Neural crest cell (in vitro differentiated cells): ENCODE measurements at places on chromosomes 6 and 20. TPM values are rescaled to one million over a fixed set of nuclear protein-coding genes. Genes with fewer than 3 reads are reported as not detected.
A peak's percentile ranks its signal among the peaks of the same experiment; 100 is the strongest.

DNA sequence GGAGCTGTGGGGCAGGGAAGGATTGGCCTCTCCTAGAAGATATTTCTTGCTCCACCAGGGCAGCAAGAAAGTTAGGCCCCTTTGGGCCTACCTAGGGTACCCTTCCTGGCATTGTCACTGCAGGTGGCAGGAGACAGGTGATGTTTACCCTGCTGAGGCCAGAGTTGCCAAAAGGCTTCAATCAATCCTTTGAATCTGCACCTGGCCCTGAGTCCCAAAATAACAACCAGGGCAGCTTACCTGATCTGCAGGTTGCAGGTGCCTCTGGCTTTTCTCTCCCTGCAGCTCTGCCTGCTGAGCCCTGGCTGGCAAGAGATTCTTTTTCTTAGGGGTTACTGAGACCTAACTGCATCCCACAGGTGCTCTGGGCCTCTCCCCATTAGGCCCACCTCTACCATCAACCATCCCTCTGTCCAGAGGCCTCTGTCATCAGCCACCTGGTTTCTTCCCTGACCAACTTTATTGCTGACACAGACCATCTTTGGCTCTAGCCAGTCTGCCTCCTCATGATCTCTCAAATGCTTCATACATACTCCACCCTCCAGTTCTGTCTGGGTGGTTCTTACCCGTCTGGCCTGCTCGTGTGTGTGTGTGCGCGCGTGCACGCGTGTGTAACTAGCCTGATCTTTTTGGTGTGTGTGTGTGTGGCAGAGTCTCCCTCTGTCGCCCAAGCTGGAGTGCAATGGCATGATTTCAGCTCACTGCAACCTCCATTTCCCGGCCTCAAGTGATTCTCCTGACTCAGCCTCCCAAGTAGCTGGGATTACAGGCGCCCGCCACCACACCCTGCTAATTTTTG is 13.7 kb downstream of the BCL2L1 start:
- no peak for DNase-seq

DNA sequence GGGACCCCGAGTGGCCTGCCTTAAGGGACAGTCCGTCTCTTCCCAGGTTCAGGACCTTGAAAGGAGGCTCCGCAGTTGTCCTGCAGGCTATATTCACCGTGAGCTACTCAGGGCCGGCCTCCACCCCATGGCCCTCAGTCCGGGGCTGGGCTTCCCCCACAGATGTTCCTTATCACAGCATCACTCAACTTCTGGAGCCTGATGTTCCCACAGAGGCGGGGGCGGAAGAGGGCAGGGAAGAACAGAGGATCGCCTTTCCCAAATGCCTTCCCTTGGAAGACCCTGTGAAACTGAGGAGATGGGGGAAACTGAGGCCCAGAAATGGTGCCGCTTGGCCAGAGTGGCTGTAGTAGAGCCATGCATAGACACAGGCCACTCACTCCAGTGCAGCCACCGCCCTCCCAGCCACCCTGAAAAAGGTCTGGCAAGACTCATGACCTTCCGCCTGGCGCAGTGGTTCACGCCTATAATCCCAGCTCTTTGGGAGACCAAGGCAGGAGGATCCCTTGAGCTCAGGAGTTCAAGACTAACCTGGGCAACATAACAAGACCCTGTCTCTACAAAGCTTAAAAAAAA is 4.3 kb upstream of the COX4I2 start:
- no peak for DNase-seq

- DNase-seq = no peak
These were observed 49.5 kb upstream of the FBXO30 start for GRCh38 chr6:145863988-145864616.

DNA sequence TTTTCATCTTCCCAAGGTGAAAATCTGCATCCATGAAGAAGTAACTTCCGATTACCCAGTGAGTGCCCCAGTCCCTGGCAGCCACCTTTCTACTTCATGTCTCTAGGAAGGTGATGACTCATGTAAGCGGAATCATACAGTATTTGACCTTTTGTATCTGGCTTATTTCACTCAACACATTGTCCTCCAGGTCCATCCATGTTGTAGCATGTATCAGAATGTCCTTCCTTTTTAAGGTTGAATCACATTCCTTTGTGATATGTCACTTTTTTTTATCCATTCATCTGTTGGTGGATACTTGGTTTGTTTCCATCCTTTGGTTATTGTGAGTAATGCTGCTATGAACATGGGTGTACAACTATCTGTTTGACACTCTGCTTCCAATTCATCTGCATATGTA is 176.3 kb upstream of the CDYL start:
- DNase-seq = no peak

Gene CTAGE9
- not detected in 2 replicates for total RNA-seq

Gene EDEM2
- total RNA-seq = 16.9 and 17.9 TPM in 2 replicates

DNA sequence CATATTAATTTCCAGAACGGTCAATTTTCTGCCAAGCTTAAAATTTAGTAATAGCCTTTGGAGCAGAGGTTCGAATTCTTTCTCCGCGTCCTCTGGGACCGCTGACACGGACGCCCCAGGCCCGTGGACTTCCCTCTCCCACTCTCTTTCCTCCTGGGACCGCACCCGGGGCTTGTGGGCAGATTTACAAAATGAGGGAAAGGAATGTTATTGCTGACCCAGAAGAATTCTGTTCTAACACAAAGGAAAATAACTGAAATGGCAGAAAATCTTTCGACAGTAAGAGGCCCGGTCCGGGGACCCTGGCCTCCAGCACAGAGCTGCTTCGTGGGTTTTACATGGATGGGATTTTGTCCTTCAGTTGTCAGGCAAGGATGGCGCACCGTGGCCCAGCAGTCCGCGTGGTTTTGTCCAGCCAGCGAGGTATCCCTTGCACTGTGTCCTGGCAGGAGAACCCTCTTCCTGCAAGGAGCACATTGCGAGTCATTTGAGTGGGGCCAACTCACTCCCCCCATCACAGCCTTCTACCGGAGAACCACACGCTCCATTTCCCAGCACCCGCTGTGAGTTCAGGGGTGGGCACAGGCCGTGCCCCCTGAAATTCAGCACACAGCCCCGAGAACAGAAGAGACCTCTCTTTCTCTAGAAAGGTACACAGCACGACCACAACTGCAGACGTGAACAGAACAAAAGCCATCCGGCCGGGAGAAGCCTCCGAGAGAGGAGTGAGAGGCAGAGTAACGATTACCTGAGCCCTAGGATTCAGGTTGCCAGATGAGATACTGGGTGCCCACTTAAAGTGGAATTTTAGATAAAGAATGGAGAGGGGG is 106.0 kb upstream of the AFDN start:
- no peak for DNase-seq

GRCh38 chr6:45709781-45710220 is 305.9 kb downstream of the CLIC5 start:
- no peak for DNase-seq

Gene ANKEF1
- 3.7 and 3.8 TPM in 2 replicates for total RNA-seq

Gene DUSP15
- 13.5 and 13.7 TPM in 2 replicates for total RNA-seq

- no peak for DNase-seq
These were observed 42.8 kb downstream of the CDC5L start for GRCh38 chr6:44430326-44430725.

Gene CST2
- total RNA-seq = not detected in 2 replicates

Gene SMPDL3A
- total RNA-seq = 3.3 and 3.6 TPM in 2 replicates

DNA sequence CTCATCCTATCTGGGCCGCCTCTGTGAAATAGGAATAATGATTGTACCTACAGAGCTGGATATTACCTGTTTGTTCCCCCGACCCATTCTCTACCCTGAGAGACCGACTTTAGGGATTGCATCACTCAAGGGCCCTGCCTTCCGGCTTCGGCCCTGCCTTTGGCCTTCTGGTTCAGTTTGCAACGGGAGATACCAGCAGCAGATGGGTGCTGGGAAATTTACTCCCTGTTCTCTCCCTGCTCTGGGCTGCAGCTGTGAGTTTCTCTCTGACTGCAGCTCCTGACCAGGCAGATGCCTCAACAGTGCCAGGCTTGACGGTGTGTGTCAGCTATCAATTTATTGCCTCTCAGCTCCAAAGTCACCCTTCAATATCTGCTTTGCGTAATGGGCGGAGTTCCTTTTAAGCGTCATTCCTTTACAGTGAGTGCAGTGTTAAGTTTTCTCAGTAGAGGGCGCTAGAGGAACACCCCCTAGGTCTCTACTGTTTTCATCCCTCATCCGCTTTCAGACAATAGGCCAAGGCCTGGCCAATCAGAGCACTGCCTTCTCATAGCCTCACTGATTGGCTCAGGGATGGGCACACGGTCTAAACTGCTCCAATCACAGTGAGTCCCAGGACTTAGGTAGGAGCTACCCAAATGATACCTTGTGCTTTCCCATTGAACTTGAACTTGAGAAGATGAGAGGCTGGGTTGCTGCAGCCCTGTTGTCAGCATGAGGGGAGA is 30.0 kb downstream of the KCNG1 start:
- peak; percentile 68 for DNase-seq

Gene EPHA7
- total RNA-seq = 33.7 and 35.8 TPM in 2 replicates

GRCh38 chr6:37516920-37517405 is 17.3 kb upstream of the CCDC167 start:
- DNase-seq = no peak

GRCh38 chr6:145809785-145810184 is 4.8 kb downstream of the FBXO30 start:
- no peak for DNase-seq
